Astrocyte of the cerebellum (primary cell): ENCODE measurements at places on chromosomes 7 and 10.
A peak's percentile ranks its signal among the peaks of the same experiment; 100 is the strongest.

- DNase-seq = no peak
Observed at GRCh38 chr10:69093933-69094332, 6.0 kb downstream of the SRGN start.

GRCh38 chr7:19352305-19352695 is 207.1 kb upstream of the FERD3L start:
- no peak for DNase-seq

DNA sequence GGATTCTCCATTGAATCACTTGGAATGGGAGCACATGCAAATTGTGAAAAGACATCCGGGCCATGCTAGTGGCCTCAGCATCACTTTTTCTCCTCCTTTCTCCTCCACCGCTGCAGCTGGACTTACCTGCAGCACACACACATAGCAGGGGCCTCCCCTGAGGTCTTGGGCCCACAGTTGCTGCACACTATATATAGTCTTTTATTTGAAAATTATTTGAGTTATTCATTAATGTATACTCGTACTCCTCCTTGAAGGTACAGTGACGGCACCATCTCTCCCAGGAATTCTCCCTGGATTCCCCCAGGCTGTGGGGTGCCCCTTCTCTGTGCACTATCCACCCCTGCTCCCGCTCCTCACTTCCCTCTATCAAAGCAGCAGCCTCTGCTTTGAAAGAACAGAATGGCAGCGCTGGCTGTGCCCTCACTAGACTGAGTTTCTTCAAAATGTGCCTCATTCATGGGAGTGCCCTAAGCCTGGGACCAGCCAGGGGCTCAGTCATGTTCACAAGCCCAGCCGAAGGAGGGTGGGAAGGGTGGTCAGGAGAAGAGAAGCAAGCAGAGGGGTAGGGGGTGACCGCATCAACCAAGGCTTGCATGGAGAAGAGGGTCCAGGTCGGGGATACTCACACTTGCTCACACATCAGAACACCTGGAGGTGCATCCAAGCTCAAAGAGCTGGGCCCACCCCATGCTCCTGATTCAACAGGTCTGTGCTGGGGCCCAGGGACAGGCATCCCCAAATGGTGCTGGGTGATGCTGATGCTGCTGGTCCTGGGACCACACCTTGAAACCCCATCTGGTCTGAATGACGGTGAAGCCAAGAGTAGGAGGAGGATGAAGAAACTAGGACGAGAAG is 156.2 kb upstream of the ZMIZ1 start:
- no peak for DNase-seq

- DNase-seq = no peak
Observed at GRCh38 chr10:78309536-78310237, 276.0 kb downstream of the RPS24 start.

- no peak for DNase-seq
Observed at GRCh38 chr7:95843286-95843685, 70.9 kb downstream of the DYNC1I1 start.

DNA sequence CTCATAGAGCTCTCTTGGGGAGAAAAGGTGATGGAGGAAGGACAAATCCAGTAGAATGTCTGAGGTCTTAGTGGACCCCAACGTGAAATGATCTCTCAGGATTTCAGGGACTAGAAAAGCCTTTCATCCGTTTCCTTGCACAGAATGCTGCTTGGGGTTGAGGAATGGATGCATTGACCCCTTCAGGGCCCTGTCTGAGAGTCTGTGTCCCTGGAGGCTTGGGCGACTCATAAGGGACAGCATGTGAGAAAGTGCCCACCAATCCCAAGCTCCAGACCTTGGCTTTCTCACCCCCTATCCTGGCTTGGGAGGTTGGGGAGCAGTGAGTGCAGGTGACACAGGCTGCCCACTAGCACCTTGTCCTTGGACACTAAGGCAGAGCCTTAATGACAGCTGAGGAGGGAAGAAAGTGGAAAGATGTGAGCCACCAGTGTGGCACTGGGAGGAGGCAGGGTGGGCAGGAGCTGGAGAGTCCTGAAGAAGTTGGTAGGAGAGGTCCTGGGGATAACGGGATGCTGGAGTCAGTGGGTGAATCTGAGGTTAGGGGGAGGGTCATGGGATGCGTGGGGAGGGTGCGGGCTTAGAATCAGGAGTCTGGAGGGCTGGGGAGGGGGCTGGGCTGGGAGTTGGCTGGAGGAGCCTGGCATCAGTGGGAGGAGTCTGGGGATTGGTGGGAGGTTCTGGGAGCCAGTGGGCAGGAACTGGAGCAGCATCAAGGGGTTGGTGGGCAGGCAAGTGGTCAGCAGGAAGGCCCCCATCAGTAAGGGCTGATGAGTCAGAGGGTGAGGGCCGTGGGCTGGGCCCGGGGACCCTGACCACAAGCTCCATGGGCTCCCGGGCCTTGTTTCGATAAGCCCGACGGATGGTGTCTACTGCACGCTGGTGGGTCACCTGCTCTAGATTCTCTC is 8.6 kb downstream of the LZTS2 start:
- no peak for DNase-seq

- DNase-seq = no peak
Observed at GRCh38 chr7:66779669-66780409, 39.3 kb downstream of the RABGEF1 start.

- DNase-seq = no peak
Observed at GRCh38 chr10:43046288-43046991, 30.4 kb upstream of the RET start.

GRCh38 chr7:134364619-134365037 is 47.9 kb upstream of the SLC35B4 start:
- no peak for DNase-seq

DNA sequence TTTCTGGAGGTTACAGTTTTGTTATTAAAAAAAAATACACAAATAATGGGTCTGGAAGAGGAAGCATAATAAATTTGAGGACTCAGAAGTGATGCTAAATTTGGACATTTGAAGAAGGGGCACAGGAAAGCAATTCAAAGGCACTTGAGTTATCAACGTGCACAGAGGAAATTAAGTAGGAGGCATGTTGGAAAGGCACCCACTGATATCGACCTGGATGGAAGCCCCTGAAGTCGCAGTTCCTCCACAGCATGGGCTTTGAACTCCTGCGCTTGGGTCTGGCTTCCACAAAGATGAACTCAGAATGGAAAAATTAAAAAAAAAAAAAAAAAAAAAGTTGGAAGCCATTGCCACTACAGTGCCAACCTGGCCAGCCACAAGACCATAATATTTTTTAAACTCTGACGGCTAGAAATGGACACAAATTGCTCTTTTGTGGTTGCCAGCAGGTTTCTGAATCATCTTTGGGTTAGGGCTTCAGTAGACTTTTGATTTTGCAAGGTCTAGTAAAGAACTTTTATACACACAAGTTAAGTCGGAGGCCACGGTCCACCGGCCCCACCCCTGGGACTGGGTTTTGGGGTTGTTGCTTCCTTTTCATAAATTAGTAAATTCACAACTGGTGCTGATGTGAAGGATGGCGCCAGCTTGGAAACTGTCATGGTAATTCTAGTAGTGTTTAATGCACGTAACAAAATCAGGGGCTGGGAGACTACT is 21.6 kb downstream of the JCAD start:
- no peak for DNase-seq

DNA sequence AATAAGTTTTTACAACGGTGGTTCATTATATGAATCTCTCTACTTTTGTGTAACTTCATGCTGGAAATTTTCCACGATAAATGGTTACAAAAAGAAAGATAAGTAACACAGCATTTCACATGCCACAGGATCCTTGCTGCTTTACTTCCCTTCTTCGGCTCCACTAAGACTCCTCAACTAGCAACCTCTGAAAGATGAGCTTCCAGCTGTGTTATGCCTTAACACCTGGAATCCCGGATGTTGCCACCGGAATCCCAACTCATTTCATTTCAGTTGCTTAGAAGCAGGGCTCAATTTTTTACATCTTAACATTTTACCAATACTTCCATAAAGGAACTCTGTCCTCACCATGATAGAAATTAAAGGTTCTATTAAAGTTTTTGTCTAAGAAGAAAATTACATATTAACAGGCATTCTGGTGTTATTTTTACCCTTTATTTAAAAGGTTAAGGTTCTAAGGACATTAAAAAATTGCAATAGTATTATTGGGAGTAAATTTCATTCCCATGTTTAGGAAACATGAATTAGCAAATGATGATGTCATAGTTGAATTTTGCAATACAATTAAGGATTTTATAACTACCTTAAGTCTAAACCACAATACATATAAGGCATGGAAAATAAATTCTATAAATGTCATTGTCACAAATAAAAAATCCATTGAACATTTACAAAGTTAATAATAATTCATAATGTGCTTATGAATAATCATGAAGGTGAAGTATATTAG is 57.1 kb upstream of the IL6 start:
- no peak for DNase-seq

- DNase-seq = peak; percentile 86
Observed at GRCh38 chr10:31129271-31129670, 97.6 kb upstream of the ZNF438 start.

DNA sequence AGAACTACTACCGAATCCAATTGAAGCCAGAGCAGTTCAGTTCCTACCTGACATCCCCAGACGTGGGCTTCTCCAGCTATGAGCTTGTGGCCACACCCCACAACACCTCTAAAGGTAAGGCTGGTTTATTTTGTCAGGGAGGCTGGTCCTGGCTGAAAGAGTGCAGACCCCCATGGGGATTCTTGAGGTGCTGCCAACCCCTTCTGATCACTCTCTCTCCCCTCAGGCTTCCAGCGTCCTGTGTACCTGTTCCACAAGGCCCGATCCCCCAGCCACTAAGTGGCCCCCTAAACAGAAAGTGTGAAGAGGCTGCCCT is 3.1 kb downstream of the PPP1R35 start:
- DNase-seq = no peak

GRCh38 chr7:30420662-30421061 is 57.9 kb downstream of the NOD1 start:
- no peak for DNase-seq

DNA sequence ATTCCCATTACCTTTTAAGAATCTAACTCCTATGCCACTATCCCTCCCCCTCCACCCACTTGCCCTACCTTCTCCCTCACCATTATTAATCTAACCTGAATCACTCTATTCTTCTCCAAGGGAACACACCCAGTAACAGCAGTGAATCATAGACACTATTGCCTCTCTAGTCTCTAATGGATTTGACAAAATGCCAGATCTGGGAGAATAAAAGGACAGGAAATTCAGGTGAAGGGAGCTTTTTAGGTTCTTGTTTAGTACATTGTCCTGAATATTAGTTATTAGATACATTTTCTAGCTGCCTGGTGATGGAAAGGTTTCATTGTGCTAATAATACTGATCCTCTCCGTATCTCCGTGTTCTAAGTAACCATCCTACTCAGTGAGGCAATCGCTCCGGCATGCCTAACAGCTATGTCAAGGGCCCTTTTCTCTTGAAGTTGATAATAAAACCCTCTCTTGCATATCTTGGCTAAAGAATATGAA is 4.1 kb upstream of the SFR1 start:
- DNase-seq = no peak

DNA sequence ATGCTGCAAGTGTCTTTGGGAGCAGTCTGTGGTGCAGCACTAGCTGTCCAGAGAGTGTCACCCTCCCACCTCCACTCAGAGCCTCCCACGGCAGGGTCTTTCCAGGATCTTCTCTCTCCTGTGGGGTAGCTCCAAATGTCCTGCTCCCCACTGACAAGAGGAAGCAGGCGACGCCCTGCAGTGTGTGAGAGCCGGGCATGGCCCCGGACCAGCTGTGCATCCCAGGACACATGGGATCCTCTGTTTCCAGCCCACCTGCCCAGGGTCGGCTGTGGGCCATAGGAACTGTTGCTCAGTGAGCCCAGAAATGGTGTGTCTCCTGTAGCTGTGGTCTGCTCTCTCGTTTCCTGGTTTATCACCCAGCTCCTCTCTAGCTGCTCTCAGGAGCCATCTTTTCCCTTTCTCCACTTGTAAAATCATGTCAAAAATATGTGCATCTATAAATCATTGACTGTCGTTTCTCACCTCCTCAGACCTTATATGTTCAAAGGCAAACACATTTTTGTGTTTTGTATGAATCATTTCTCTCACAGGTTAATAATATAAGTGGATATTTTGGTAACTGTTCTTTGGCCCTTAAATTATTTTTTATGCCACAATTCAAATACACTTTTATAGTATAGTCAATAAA is 74.9 kb downstream of the VWC2 start:
- DNase-seq = no peak

DNA sequence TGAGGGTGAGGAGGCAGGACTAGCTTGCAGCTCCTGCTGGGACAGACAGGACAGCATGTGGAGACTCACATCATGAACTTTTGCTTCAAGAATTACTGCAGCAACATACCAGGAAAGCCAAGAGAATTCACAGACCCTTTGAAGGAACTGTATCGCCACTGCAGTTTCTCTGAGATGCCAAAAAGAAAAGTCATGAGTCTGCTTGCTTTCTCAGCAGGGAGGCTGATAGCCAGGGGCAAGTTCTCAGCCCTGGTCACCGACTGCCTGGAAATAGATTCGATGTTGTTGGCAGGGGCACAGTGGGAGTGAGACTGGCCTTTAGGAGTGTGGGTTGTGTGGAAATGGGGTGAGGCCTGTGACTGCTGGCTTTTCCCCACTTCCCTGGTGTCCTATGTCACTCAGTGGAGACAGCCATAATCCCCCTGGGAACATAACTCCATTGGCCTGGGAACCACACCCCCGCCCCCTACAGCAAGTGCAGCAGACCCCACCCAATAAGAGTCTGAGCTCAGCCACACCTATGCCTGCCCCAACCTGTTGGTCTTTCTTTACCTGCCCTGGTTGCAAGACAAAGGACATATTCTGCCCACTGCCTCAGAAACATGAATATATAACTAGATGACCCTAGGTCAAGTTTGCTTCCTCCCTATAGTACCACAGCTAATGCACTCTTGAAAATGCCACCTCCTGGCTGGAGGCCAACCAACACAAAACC is 1.6 kb upstream of the SAMD9 start:
- peak; percentile 5 for DNase-seq

DNA sequence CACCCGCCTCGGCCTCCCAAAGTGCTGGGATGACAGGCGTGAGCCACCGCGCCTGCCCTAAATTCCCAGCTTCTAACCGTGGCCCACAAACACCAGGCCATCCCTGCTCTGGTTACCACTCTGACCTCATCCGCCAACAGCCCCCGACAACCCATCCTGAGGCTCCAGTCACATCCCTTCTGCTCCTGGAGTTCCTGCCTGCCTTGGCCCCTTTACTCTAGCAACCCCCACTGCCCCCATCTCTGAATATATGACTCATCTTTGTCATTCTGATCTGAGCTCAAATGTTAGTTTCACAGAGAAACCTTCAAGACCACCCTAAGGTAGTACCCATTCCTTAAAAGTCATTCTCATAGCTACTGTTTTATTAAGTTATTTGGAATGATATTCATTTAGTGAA is 26.6 kb downstream of the RHEB start:
- no peak for DNase-seq
